ENCODE measurements at places on chromosomes 7 and 10.

DNA sequence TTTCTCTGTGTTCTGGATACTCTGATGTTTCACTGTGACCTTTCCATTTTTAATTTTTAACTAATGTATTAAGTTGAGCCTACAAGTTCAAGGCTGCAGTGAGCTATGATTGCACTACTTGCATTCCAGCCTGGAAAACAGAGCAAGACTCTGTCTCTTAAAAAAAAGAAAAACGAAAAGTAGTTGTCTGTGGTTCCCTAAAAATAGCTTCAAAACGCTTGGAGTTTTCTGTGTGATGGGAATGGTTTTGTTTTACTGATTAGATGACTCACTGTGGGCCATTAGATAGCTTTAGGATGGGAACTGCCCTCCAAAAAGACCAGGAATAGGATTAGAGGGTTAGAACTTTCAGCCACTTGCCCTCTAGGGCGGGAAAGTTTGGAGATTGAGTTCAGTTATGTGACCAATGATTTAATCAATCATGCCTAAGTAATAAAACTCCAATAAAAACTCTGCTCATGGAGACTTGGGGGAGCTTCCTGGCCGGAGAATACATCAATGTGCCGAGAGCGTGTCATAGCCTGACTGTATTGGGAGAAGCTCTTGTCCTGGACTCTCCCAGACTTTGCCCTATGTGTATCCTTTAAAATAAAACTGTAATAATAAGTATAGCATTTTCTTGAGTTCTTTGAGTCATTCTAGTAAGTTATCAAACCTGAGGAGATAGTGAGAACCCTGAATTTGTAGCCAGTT, 147.1 kb downstream of the LYZL1 start:
- no peak for DNase-seq

GRCh38 chr10:132132421-132132841, 54.3 kb upstream of the DPYSL4 start:
- no peak for DNase-seq

DNA sequence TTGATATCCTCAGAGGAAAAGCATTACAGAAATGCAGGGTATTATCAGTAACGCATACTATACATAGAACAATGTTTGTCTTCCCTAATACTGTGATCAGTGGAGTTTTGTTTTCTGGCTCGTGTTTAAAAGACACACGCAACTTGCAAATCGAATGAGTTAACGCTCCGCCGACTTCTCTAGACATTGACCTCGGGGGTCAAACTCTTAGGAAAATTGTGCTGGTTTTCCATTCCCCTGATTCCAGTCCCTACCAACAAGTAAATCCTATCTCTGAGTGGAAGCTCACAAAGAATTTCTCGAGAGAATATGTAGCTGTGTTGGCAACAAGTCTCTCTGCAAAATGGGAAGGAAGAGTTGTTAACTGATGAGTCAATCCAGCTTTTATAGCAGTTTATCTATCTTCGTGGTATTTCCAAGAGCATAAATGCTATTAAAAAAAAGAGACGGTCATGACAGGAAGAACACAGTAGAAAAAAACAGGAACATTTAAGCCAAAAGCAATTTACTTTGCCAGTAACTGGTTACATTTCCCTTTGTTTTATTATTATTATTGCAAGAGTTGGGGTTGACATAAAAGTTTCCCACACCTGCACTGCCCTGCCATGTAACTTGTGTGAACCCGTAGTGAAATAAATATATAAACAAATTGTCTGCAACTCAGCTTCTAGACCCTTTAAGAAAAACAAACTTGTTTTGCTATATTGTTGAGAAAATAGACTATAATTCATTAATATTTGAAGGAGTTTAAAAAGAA, 144.4 kb downstream of the ARID5B start:
- peak; percentile 39 for DNase-seq

GRCh38 chr10:34112171-34112782, 702.8 kb downstream of the PARD3 start:
- DNase-seq = no peak

GRCh38 chr10:34291466-34292193, 523.5 kb downstream of the PARD3 start:
- DNase-seq = no peak

GRCh38 chr10:5665373-5666007, 905 bp downstream of the ASB13 start:
- DNase-seq = no peak

DNA sequence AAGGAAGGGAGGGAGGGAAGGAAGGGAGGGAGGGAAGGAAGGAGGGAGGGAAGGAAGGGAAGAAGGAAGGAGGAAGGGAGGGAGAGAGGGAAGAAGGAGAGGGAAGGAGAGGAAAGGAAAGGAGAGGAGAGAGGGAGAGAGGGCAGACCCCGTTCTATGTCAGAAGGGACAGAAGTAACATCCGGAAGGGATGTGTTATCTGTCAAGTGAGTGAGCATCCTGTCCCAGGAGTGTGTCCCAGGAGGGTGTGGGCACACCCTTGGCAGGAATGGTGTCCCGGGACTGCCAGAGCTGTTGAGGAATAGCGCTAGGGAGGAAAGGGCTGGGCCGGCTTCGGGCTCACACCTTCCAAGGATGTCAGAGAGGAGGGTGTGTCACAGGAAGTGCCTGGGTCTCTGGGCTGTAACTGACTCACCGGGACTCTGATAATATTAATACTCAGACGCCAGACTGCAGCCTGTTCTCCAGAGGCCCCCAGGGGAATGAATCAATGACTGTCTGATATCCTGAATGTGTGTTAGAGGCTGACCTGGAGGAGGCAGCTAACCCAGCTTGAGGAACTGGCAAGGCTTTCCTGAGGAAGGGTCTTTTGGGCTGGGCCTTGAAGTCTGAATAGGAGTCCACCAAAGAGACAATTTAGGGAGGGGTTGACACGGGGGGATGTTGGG, 125.6 kb upstream of the TNRC18 start:
- peak; percentile 95 for DNase-seq

DNA sequence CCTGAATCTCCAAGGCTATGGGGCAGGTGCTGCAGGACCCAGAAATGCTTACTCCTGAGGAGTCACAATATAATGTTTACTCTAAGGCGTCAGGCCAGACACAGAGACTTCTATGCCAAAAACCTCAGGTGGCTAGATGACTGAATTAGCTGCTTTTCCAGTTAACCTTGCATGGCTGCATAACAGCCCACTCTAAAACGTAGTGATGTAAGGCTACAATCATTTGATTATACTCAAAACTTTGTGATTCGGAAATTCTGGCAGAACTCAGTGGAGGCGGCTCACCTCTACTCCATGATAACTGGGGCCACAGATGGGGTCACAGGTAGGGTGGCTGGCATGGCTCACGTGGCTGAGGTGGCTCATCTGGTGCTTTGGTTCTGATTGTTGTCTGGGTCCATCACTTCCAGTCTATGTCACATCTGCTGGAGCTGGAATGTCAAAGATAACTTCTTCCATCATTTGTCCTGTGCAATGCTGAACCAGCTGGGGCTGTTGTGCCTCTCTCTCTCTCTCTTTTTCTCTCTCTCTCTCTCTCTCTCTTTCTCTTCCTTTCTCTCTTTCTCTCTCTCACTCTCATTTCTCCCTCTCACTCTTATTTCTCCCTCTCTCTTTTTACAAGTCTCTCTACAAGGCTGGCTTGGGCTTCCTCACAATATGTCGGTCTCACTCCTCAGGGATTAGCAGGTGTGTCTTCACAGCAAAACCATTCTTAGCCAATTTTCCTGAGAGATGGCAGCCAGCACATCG, 11.8 kb downstream of the TMEM72 start:
- DNase-seq = no peak
